ENCODE measurements at places on chromosomes 11 and 22.

- no peak for DNase-seq
Measured at GRCh38 chr22:33129621-33130020, 71.4 kb upstream of the SYN3 start.

GRCh38 chr11:69918938-69919650 lies 99.9 kb upstream of the FGF3 start:
- no peak for DNase-seq

DNA sequence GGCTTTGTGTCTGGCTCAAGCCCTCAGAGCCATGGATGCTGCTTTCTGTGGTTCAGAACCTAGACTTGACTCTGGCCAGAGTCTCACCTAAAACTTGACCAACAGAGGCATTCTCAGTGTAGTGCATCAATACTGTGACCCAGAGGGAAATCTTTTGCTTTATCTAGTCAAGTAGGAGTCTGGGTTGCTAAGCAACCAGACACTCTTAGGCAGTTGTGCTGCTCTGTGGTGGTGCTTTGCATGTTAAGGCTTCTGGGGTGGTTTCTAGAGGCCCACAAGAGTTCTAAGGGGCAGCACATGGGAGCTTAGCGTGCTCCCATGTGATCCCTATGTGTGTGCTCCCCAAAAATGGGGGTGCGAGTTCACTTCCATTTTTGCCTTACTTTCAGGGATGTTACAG lies 224.6 kb upstream of the PLET1 start:
- no peak for DNase-seq

GRCh38 chr11:44970293-44970692 lies 19.6 kb upstream of the TP53I11 start:
- no peak for DNase-seq

- DNase-seq = no peak
Measured at GRCh38 chr11:128412847-128413791, 174.2 kb downstream of the ETS1 start.

GRCh38 chr11:86370171-86370570 lies 4.5 kb upstream of the CCDC81 start:
- no peak for DNase-seq

DNA sequence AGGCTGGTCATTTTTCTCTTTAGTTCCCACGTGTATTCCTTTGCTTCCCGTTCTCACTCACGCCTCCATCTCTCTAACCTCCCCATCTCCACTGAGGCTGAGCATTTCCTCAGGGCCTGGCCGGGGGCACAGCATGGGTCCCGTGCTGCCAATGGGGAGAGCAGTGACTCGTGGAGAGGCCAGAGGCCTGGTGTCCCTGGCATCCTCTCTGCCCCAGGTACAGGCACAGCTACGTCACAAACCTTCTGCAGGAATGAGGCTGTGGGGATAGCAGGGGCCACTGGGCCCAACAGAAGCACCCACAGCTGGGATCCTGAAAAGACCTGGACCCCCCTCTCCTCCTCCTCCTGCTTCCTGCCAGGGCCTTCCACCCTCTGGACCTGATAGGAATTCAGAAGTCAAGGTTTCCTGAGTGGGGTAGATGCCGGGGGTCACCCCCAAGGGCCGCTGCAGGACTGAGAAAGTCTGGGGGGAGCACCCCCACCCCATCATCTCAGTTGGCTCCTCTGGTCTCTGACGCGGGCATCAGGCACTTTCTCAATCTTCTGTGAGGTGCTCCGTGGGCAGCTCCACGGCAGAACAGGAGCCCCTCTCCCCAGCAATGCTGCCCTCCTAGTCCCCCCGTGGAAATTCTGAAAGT lies 11.8 kb downstream of the PNPLA5 start:
- DNase-seq = no peak

DNA sequence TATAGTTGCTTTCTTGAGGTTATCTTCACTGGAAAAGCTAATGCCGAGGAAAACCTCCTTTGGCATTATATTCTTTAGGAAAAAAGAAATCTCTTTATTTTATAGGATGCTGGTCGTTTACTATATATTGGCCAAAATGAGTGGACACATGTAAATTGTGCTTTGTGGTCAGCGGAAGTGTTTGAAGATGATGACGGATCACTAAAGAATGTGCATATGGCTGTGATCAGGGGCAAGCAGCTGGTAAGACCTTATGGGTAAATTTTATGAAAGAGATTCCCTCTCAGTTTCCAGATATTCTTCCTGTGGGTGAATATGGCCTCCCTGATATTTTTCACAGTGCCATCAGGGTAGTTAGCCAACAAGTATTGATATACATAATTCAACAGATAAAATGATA lies 29.4 kb upstream of the TTC36 start:
- DNase-seq = peak; percentile 68

DNA sequence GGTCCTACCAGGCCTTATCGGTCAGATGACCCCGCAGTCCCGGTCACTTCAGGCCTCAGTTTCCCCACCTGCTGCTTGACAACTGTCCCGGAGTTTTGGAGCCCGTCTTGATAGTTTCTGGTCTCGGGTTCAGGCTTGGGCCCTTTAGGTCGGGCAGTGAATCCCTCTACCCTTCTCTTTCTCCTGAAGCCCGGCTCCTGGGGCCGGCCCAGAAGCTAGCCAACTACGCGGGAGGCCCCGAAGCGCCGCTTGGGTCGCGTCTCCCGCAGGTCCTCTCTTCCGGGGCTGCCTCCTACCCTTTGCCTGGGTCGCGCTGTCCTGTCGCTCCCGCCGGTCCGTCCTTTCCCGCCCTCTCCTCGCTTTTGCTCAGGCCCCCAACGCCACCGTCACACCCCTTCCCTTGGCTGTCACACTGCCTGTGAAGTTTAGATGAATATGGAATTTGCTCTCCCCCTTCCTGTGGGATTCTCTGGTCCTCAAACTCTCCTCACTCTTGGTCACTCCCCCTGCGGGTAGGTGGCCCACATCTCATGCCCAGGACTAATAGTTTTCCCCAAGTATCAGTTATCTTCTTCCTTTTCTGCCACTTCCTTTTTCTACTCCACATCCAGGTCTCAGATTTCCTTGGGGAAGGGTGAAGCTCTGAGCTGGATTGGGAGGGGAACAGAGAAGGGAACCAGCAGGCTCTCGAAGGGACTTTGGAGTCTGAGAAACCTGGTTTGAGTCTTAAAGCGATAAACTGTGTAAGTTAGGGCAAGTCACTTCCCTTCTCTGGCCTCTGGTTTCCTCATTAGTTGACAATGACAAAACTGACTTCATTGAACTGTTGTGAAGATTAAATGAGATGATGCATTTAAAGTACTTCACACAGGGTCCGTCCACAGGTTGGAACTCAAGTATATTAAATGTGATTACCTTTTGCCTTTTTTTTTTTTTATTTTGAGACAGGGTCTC lies 790 bp downstream of the RAB1B start:
- no peak for DNase-seq

GRCh38 chr11:83151274-83151977 lies 5.5 kb upstream of the PCF11 start:
- no peak for DNase-seq

GRCh38 chr11:46391578-46392420 lies at the start of gene CHRM4:
CHRM4 (minus strand) TSS chr11:46391776; CDS start chr11:46386557, 5,219 bp downstream.
- DNase-seq = no peak

DNA sequence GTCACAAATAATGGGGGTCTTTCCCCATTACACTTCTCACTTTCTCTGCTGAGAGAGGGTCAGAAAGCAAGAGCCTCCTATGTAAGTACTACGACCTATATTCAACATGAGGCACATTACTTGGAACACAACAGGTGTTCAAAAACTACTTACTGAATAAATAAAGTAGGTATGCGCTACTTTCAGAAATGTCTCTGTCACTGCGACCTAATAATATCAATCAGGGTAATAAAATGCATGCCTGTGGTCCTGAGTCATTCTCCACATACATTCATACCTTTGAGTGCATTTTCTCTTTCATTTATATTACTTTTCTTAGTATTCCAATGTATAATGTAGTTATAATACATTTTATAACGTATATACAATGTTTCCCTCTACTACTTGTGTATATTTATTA lies 838.9 kb downstream of the DLG2 start:
- DNase-seq = no peak

GRCh38 chr22:20469110-20469868 lies 26.3 kb downstream of the KLHL22 start:
- DNase-seq = no peak

DNA sequence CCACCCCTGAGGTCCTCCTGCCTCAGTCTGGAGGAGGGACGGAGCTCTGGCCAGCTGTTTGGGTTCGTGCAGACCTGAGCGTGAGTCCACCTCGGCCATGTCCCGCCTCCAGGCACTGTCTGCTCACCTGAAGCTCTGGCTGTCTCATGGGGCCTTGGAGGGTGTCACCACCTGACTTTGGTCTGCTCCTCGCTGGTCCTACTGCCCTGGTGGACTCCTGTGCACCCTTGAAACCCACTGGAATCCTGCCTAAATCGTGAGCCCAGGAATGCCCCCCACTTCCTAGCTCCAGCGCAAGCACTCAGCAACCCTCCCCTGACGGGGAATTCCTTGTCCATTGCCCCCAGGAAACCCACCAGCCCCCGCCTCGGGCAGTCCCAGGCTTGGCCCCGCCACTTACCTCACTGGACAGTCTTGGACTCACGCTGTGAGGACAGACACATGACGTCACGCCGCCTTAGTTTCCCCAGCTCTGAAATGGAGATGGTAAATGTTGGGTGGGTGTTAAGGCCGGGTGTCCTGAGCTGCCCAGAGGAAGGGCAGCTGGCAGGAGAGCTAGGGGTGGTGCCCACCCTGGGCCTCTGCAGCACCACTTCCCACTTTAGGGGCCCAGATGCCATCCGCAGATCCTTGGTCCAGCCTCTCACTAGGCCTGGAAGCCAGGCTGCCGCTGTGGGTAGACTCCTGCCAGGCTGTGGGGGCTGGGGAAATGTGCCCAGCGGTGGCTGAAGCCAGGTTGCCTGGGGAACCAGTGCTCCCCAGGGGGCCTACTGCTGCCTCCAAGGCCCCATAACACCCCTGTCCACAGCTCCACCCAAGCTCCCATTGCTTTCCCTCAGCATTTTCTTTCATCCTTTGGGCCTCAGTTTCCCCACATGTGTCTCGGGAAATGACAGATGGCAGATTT lies 18.2 kb upstream of the TBX1 start:
- no peak for DNase-seq

GRCh38 chr11:85590848-85591483 lies 36.2 kb downstream of the DLG2 start:
- peak; percentile 15 for DNase-seq

GRCh38 chr22:21762712-21763581 lies 27.4 kb upstream of the YPEL1 start:
- no peak for DNase-seq

- no peak for DNase-seq
Measured at GRCh38 chr22:29300807-29301601, 5.4 kb upstream of the GAS2L1 start.

DNA sequence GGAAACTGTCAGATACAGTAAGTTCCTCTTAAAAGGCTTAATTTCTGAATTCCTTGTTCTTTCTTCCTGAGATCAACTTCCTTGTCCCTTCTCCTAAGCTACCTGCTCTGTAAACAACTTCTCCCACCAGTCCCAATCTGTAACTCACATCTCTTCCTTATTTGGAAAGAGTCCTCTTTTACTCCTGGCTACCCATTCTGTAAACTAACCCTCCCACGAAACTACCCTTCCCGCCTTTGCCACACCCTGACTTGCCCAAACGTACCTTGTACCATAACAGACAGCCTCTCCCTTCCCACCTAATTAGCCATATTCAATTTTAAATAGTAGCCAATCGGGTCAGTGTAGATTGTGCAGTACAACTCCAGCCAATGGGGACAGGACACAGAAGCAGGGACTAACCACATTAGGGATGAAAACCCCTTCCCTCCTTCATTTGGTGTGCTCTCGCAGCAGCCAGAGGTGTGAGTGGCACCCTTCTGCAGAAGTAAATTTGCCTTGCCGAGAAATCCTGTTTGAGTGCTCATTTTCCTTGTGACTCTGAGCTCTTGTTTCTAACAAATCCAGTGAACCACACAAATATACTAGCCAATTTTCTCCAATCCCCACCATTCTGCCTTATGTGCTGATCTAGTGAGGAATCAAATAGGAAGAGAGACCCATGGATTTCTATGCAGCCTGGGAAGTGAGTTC lies 49.5 kb downstream of the ZNF280B start:
- no peak for DNase-seq

DNA sequence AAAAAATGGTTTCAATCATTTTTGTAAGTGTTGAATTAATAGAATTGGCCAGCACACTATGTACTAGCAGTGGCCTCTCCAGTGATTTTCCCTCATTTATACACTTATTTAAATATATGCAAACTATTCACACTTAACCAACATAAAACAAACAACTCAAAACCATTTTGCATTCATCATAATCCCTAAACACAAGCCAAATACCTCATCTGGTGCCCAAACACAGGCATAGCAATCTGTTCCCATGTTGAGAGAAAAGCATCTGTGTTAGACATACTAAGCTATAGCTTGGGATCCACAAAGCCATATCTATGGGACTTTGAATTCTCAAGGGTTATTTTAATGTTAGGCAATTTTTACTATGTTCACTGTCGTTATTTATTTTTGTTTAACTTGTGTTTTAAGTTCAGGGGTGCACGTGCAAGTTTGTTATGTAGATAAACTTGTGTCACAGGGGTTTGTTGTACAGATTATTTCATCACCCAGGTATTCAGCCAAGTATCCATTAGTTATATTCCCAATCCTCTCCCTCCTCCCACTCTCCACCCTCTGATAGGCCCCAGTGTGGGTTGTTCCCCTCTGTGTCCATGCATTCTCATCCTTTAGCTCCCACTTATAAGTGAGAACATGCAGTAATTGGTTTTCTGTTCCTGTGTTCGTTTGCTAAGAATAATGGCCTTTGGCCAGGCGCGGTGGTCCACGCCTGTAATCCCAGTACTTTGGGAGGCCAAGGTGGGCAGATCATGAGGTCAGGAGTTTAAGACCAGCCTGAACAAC lies 31.0 kb upstream of the RCN1 start:
- DNase-seq = no peak

DNA sequence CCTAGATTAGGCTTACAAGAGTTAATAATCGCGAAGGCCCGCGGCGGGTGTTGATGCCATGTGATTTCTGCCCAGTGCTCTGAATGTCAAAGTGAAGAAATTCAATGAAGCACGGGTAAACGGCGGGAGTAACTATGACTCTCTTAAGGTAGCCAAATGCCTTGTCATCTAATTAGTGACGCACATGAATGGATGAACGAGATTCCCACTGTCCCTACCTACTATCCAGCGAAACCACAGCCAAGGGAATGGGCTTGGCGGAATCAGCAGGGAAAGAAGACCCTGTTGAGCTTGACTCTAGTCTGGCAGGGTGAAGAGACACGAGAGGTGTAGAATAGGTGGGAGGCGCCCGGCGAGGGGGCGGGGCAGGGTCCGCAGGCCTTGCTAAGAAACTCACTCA lies 65.5 kb downstream of the AAMDC start:
- no peak for DNase-seq

GRCh38 chr11:125071846-125072217 lies 8.7 kb downstream of the SLC37A2 start:
- DNase-seq = no peak

DNA sequence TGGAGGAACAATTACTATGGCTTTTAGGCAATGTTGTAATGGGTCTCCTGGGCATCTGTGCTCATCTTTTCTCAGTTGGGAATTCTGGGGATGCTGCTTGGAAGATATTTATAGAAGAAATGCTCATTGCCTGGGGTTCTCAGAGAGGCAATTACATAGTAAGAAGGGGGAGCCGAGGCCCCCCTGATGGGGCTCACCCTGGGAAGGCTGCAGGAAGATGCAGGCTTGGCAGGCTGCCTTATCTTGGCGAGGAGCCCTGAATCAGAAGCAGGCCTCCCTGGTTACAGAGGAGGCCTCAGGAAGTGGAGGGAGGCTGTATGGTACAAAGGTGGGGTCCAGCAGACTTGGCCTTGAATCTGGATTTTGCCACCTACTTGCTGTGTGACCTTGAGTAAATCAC lies 60.6 kb upstream of the CRYBB3 start:
- no peak for DNase-seq

All from non-pigmented ciliary epithelial cell (primary cell).